ENCODE measurements at places on chromosomes 4 and X.

- no peak for DNase-seq
These were observed 608.0 kb downstream of the TLL1 start for GRCh38 chr4:166481055-166481454.

DNA sequence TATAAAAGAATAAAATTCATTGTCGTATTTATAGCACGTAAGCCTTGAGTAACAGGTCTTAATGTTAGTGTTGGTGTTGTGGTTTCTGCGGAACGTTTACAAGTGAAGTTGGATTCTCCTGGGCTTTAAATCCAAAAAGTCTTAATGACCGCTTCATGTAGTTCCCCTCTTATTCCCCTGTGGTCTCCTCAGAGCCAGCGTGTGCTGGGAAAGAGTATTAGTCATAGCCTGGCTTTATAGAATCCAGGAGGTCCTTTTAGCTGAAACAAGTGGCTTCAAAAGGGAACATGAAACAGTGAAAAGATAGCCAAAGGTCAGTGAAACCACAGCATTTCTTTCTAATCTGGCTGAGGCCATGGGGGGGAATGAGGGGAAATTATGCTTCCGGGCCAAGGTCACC is 79.1 kb downstream of the CLCN4 start:
- no peak for DNase-seq

DNA sequence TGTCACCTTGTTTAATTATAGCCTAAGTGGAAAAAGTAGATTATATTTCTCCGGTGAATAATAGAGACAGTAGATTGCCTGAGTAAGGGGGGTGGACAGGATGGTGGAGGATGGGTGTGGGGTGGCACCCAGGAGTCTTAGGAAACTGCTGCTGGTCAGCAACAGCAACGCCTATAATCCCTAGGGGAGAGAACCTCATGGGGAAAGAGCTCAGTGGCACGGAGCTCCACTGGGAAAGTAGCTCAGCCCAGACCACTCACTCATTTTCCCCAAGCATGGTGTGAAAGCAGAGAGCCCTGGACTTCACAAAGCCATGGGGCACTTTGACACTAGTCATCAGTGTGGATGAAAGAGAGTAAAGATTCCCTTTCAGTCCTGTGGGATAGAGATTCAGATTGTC is 31.1 kb downstream of the METTL14 start:
- no peak for DNase-seq

- no peak for DNase-seq
These were observed 52.5 kb downstream of the VGLL1 start for GRCh38 chrX:136584545-136584944.

GRCh38 chr4:77994194-77994721 is 62.9 kb upstream of the FRAS1 start:
- DNase-seq = peak; percentile 69
